Right renal pelvis (tissue), 4 donors: ENCODE measurements at places on chromosomes 16 and 17. TPM values are rescaled to one million over a fixed set of nuclear protein-coding genes. Genes with fewer than 3 reads are reported as not detected.

DNA sequence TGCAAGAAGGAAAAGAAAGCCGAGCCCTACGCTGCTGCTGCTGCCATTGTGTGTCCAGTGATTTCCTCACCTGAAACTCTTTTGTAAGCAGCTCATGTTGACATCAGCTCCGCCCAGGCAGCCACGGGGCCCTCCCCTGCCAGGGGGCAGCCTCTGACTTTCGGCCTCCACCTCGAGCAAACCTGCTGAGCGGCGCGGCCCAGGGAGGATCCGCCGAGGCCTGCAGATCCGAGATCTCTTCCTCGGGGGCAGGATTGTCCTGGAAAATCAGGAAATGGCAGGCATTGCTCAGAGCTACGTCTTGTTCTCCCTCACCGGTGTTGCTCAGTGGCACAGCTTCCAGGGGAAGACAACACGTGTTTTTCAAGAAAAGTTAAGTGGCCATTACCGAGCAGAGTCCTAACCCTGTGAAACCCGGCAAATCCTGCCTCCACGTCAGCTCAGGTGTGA is 35.6 kb upstream of the ZNF750 start:
- DNase-seq, result no peak

- no peak for DNase-seq
These were observed 14.4 kb downstream of the EPOP start for GRCh38 chr17:38660097-38661025.

Gene KRTAP2-1
- polyA plus RNA-seq, result not detected

Gene TBC1D3C
- 0.21 TPM for polyA plus RNA-seq

DNA sequence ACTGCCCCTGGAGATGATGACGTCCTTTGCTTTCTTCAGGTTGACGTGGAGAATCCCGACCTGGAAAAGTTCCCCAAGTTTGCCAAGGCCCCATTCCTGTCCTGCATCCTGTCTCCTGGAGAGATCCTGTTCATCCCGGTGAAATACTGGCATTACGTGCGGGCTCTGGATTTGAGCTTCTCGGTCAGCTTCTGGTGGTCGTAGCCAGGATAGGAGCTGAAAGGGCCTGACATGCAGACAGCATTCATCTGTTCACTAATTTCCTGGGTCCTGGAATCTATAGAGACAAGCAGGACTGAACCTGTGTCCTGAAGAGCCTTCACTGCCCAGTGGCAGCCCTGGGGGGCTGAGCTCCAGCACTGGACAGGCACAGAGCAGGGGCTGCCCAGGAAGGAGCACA is 17.2 kb downstream of the KDM8 start:
- DNase-seq, result no peak

GRCh38 chr16:7596308-7596707 is 263.7 kb downstream of the RBFOX1 start:
- no peak for DNase-seq

- peak; percentile 98 for DNase-seq
These were observed at the start of gene AP1G1 for GRCh38 chr16:71808593-71809459. TSS of gene AP1G1 (minus strand) at chr16:71808834. CDS start at chr16:71789479, 19,355 bp downstream.

Gene FMNL1
- polyA plus RNA-seq, result 5.3 TPM

GRCh38 chr17:41655611-41656111 is 31.3 kb upstream of the KRT17 start:
- DNase-seq, result no peak

Gene SYT17
- polyA plus RNA-seq, result 10.5 TPM

DNA sequence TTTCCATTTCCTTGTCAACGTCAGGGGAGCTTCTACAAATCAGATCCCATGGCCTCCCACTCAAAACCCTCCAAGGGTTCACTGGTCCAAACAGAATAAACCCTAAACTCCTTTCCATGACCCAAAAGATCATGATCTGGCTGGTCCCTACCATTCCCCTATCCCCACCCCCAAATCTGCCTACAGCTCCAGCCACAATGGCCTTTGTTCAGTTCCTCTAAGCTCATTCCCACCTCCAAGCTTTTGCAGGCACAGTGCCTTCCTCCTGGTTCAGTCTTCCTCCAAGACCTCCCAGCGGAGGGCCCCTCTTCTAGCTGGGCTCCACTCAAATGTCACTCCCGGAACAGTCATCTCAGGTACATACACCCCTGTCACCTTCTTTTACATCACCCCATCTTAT is 2.0 kb downstream of the GPRC5B start:
- DNase-seq, result no peak

Gene HSD3B7
- polyA plus RNA-seq, result 9.7 TPM

DNA sequence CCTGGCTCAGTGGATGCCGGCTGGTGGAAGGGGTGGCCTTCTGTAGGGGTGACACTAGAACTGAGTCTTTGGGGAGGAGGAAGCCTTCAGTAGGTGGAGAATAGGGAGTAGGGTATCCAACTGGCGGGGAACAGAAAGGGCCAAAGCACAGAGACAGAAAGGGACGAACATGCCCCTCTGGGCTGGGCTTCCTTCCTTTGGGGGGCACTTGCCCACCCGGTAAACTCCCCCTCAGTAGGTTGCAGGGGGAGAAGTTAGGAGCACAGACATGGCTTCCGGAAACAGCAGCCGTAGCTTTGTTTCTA is 774 bp downstream of the ENGASE start:
- DNase-seq, result no peak

- DNase-seq, result no peak
These were observed 4.2 kb upstream of the KRTAP4-5 start for GRCh38 chr17:41153856-41154255.

DNA sequence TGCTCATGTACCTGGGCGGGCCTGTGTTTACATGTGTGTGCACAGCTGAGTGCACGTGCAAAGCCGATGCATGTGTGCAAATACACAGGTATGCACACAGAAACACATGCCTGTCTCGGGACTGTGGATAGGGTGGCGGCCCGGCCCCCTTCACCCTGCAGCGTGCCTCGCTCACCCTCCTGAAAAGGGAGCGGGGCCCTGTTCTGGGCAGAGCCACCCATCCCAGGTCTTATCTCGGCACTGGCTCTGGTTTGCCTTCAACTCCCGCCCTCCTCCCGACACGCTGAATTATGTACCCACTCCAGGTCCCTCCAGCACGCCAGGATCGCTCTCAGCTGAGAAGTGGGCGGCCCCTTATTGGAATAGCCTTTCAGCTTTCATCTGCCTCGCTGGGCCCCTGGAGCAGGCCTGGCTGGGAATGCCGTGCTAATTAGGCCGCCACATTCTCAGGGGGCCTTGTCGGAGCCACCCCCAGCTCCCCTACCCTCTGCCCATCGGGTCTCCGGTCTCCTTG is 77.8 kb downstream of the RTN4RL1 start:
- DNase-seq, result no peak

Gene CDH1
- polyA plus RNA-seq, result 105 TPM

GRCh38 chr17:901964-902363 is 77.6 kb downstream of the NXN start:
- no peak for DNase-seq

DNA sequence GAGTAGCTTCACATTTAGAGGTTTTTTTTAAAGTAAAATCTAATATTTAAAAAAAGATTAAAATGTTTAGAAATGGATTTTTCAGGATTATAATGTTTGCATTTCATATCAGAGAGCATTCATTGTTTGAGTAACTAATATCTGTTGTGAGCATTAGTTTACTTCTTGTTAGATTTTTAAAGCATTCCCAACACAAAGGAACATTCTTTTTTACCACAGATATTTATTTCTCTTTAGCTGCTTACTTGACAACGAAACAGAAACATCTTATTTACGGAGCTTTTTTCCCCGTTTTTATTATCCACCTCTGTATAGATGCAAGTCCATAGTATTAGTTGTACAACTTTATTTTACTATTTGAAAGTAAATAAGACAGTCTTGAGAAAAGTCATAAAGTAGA is 53.0 kb downstream of the NFAT5 start:
- no peak for DNase-seq

Gene TSPAN10
- 3.0 TPM for polyA plus RNA-seq

DNA sequence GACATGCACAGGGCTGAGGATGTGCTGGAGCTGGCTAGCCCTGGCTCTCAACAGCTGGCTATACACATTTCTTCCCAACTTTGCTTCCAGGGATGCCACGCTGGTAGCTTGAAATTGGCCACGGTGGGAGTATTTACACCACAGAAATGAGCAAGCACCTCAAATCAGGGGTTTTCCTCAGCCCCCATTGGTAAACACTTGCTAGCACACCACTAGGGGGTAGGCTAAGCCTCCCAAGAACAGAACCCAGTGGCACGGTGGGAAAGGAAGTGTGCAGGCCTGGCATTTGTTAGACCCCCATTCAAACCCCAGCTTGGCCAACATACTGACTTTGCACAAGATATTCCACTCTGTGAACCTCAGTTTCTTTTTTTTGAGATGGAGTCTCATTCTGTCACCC is 12.9 kb downstream of the DRC3 start:
- no peak for DNase-seq

- no peak for DNase-seq
These were observed 224.7 kb downstream of the ENGASE start for GRCh38 chr17:79299349-79299748.

- no peak for DNase-seq
These were observed 279.7 kb downstream of the SLC39A11 start for GRCh38 chr17:72812823-72813222.

DNA sequence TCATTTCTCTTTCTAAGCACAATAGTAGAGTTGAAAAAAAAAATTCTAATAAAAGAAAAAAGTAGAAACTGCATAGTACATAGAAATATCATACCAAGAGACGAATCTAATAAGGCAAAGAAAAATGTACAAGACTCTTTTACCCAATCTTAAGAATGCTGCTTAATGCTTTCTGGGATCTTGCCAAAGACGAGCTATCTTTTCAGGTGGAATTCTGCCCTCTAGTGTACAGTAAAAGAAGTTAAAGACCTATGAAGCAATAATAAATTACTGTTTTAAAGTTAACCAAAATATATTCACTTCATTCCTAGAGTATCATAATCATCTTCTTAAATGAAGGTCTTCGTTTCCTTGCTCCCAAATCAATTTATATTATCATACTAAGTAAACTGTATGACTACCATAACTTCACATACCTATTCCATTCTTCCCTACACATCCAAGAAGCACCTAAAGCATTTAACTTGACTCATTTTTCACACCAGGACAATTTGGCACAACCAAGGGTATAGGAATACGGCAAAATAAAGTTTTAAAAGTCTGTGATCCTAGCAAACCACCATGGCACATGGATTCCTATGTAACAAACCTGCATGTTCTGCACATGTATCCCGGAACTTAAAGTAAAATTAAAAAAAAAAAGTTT is 47.7 kb downstream of the CFDP1 start:
- peak; percentile 69 for DNase-seq

DNA sequence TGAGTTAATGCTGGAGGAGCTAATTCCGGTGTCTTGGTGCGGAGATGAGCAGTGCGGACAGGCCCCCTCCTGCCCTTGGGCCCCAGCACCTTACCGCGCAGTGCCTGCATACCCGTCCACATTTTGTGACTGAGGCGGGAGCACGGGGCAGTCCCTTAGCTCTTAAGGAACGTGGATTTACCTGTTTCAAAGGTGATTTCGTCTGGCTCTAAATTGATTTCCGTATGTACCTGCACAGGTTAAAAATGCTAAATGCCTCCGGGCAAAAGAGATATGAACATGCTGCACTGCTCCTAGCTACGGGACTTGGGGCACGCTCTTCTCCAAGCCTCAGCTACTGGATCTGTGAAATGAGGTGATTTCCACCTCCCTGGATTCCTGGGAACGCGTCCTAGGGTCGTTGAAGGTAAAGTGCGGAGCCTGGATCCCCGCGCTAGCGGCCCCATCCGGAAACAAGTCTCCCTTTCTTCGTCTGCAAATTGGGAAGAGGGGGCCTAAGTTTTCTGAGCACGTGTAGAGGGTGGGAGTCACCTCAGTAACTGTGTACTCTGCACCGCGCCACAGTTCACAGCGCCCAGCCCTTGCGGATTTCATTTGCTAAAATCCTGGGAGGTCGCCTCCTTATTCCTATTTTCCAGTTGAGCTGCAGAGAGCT is 669 bp upstream of the CRISPLD2 start:
- no peak for DNase-seq

DNA sequence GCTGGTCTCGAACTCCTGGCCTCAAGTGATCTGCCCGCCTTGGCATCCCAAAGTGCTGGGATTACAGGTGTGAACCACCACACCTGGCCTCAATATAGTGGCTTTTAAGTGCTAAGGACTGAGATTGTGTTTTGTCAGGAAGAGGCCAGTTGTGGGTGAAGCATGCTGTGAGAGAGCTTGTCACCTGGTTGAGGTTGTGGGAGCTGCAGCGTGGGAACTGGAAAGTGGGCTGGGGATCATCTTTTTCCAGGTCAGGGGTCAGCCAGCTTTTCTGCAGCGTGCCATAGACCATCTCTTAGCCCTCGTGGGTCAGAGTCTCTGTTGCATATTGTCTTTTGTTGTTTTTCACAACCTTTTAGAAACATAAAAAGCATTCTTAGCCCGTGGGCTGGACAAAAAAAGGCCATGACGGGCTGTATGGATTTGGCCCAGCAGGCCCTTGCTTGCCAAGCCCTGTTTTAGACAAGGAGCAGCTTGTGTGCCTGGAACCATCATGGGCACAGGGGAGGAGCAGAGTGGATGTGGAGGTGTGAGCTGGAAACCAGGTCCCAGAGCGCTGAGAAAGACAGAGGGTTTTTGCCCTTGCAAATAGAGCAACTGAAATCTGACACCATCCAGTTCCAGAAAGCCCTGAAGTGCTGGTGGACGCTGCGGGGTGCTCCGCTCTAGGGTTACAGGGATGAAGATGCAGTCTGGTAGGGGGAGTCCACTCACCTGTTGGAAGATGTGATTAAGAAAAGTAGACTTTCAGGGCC is 5.5 kb downstream of the BIRC5 start:
- DNase-seq, result no peak

- no peak for DNase-seq
These were observed 53.7 kb downstream of the IL21R start for GRCh38 chr16:27455700-27456099.
